Cerebellar nuclear complex (tissue), 1 donor: ENCODE measurements at places on chromosomes 4 and X.

GRCh38 chr4:139824882-139825522, 159.4 kb downstream of the MGST2 start:
- no peak for DNase-seq

DNA sequence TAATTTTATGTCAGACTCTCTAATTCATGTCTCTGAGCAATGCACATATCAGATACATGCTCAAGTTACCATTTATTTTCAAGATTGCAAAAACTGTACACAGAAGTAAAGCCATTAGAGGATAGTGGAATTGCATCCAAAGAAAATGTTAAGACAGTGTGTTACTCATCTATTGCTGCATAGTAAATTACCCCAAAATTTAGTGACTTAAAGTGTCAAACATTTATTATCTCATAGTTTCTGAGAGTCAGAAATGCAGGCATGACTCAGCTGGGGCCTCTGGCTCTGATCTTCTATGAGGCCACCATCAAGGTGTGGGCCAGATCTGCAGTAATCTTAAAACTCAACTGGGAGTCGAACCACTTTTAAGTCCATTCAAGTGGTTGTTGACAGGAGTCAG, 275.2 kb downstream of the QDPR start:
- no peak for DNase-seq

- no peak for DNase-seq
Measured at GRCh38 chr4:71338846-71339593, at the start of gene SLC4A4. Gene SLC4A4, plus strand, starts transcription at chr4:71339020.

- DNase-seq: no peak
Measured at GRCh38 chr4:152000518-152000917, 239.7 kb upstream of the GATB start.

GRCh38 chrX:124863303-124863702, 456.4 kb upstream of the TEX13C start:
- no peak for DNase-seq

DNA sequence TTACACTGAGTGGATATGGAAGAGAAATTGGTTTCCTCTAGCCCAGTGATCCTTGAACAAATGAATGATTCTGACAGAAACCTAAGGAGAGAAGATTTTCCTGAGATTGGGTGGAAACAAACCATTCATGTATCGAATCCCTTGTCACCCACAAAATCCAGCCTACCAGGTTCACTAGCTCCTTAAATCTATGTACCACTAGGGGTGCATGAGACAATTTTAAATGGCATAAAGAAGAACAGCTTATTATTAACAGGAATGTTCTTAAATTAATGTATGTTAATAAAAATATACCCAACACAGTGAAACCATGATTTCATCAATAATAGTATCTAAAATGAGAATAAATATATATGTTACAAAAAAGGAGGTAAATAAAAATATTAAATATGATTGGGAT, 118.4 kb upstream of the LNX1 start:
- no peak for DNase-seq

- no peak for DNase-seq
Measured at GRCh38 chr4:127686658-127687057, 43.5 kb upstream of the SLC25A31 start.

DNA sequence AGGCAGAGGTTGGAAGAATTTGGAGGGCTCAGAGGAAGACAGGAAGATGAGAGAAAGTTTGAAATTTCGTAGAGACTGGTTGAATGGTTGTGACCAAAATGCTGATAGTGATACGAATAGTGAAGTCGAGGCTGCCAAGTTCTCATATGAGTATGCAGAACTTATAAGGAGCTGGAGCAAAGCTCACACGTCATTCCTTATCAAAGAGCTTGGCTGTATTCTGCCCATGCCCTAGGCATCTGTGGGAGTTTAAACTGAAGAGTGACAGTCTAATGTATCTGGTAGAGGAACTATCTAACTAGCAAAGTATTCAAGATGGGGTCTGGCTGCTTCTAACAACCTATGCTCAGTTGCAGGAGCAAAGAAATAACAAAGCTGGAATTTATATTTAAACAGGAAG, 102.1 kb downstream of the PCDH18 start:
- DNase-seq: no peak
